ENCODE measurements at places on chromosomes 7 and 10.

- no peak for DNase-seq
These were observed 177.1 kb downstream of the CDK14 start for GRCh38 chr7:90773269-90773668.

GRCh38 chr10:110679486-110680272, 35.5 kb downstream of the RBM20 start:
- DNase-seq = no peak

GRCh38 chr7:37248396-37248861, 200.2 kb downstream of the ELMO1 start:
- no peak for DNase-seq

DNA sequence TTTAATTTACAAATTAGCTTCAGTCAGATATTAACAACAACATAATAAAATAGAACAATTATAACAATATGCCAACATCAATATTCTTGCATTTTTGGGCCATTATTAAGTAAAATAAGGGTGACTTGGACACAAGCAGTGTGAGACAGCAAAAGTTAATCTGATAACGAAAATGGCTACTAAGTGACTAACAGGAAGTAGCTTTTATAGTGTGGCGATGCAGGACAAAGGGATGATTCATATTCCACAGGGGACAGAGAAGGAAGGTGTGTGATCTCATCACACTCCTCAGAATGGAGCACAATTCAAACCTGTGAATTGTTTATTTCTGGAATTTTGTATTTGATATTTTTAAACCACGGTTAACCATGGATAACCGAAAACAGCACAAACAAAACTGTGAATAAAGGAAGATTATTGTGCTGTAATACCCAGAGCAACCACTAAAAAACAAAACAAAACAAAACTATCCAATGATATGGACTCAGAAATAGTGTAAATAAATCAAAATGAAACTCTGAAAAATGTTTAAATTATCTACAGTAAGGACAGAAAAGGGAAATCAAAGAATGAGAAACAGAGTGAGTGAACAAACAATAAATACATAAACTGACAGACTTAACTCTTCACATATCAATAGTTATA, 66.9 kb upstream of the TFEC start:
- DNase-seq = no peak

DNA sequence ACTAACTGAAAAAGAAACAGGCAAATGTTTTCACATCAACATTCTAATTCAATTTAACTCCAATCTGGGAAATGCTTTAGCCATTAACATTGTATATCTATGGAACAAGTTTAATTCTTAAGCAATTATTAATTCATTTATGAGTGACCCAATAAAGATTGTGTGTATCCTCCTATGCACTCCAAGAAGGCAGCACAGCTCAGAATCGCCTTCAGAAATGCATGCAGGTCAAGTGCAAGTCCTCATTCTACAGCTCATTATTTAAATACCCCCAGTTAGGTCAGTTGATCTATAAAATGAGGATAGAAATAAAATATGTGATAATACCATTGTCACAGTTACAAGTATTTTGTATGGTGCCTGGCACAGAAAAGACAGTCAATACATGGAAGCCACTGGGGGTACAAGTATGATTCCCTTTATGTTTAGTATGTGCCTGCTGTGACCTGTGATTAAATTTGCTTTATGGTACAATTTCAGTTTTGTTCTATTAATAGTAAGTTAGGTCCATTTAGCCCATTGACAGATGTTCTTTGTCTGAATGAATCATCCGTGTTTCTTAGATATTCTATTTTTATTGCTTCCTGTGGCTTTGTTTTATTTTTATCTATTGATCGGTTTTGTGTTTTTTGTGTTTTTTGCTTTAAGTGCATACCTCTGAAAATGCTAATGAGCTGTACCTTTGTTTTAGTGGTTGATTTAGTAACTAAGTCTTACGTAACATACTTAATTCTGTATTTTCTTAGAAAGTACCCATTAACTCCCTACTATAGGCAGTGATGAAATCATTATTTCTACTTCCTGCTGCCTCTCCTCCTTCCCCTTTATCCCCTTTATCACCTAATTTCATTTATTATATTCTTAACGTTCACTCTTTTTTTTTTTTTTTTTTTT, 42.8 kb downstream of the CPXM2 start:
- DNase-seq = no peak

- DNase-seq = no peak
These were observed 3.3 kb downstream of the XPNPEP1 start for GRCh38 chr10:109920016-109920415.

- DNase-seq = no peak
These were observed 135.1 kb upstream of the LANCL2 start for GRCh38 chr7:55230014-55230413.

DNA sequence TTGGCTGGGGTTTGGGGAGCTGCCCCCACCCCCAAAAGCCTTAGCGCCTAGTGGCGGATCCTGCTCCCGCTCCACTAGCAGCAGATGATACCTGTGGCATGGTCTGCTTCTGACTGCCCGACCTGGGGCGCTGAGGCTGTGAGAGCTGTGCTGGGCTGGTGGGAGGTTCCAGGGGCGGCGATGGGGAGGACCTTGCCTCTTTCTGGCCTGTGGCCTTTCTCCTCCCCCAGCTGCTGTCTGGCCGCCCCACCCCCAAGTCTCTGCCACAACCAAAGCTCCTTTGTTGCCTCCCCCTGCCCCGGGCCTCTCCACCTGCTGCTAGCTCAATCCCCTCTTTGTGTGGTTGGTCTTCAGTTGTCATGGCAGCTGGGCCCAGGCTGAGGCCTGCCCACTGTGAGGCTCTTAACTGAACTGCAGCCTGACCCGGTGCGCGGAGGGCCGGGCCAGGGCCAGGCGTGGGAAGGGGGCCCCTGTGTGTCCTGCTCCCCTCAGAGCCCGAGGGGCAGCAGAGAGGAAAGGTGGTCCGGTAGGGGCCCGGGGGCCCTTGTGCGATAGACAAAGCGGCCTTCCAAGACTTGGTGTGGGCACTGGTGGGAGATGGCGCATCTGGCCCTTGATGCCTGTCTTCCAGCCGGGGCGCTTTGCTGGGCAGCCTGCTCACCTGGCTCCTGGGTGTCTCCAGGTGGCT, 4.7 kb downstream of the ZNF775 start:
- no peak for DNase-seq

- peak; percentile 66 for DNase-seq
These were observed 3.4 kb downstream of the DNMBP start for GRCh38 chr10:100006243-100006886.

- no peak for DNase-seq
These were observed 9.3 kb upstream of the HUS1 start for GRCh38 chr7:47988496-47989386.

- DNase-seq = no peak
These were observed 85.6 kb downstream of the PRKCQ start for GRCh38 chr10:6494442-6494819.

- no peak for DNase-seq
These were observed 568.2 kb downstream of the DNAJB6 start for GRCh38 chr7:157904866-157905570.

DNA sequence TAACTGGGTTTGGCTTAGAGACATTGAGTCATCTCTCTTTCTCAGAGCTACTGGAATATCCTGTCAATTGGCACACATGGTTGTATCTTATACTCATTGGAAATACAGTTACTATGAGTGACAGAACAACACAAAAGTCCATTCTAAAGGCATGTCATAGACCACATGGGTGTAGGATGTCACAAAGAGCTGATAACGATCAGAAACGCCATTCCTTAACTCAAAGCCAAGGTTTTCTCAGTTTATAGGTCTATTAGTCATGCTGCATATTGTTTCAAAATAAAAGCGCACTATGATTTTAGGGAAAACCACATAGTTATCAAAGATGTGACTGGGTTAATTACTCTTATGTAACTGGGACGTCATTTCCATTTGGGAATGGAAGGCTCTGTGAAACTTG, 147.2 kb upstream of the FAM171A1 start:
- DNase-seq = no peak

GRCh38 chr7:157253850-157254249, 83.0 kb upstream of the DNAJB6 start:
- DNase-seq = no peak
